ENCODE measurements at places on chromosomes 4 and X.

GRCh38 chr4:94660614-94661013, 97.1 kb upstream of the BMPR1B start:
- DNase-seq: no peak

- DNase-seq: no peak
These were observed 154.9 kb upstream of the GYPA start for GRCh38 chr4:144295286-144295995.

GRCh38 chrX:54444752-54445151, 4.5 kb downstream of the TSR2 start:
- no peak for DNase-seq

GRCh38 chr4:175542786-175543185, 269.3 kb downstream of the GPM6A start:
- DNase-seq: no peak

GRCh38 chrX:34657726-34658070, 613 bp upstream of the TMEM47 start:
- DNase-seq: no peak
